ENCODE measurements at places on chromosomes 5 and 9. TPM values are rescaled to one million over a fixed set of nuclear protein-coding genes. Genes with fewer than 3 reads are reported as not detected.

Gene IL7R
- polyA plus RNA-seq = not detected

Gene ZNF879
- polyA plus RNA-seq = 2.8 TPM

Gene ARID3C
- polyA plus RNA-seq = not detected

Gene LMX1B
- polyA plus RNA-seq = not detected

Gene GLRA1
- polyA plus RNA-seq = 0.35 TPM

Gene TRPM6
- polyA plus RNA-seq = not detected

Gene SNAPC3
- polyA plus RNA-seq = 34.0 TPM

Gene TMEM250
- polyA plus RNA-seq = 0.52 TPM

Gene KCNV2
- not detected for polyA plus RNA-seq

Gene ANKDD1B
- not detected for polyA plus RNA-seq

Gene SLC25A48
- polyA plus RNA-seq = not detected

Gene TGFBI
- 0.56 TPM for polyA plus RNA-seq

Gene ACOT12
- not detected for polyA plus RNA-seq

Gene TGFBR1
- polyA plus RNA-seq = 4.2 TPM

Gene HOMER1
- polyA plus RNA-seq = 38.8 TPM

Gene ECM2
- 9.1 TPM for polyA plus RNA-seq

Gene PCDHGC4
- 0.22 TPM for polyA plus RNA-seq

Gene MARVELD2
- polyA plus RNA-seq = 0.66 TPM

Gene FOXI1
- not detected for polyA plus RNA-seq

Gene ECSCR
- polyA plus RNA-seq = not detected

Gene IRX1
- polyA plus RNA-seq = not detected

Gene AQP7
- polyA plus RNA-seq = not detected

Gene PFN3
- polyA plus RNA-seq = not detected

Gene CTSL
- polyA plus RNA-seq = 73.5 TPM

Gene UNC5A
- polyA plus RNA-seq = not detected

Gene GADD45G
- polyA plus RNA-seq = 0.23 TPM

Gene NEURL1B
- polyA plus RNA-seq = not detected

Gene MOB3B
- 5.7 TPM for polyA plus RNA-seq

Gene GPX8
- polyA plus RNA-seq = 1.8 TPM

Gene ADAMTS12
- not detected for polyA plus RNA-seq

Gene CARD9
- polyA plus RNA-seq = not detected

Gene C5orf58
- polyA plus RNA-seq = not detected

Gene GPR151
- polyA plus RNA-seq = not detected

Gene DNAJB5
- polyA plus RNA-seq = 2.9 TPM

Measured in Purkinje cell (primary cell).